ENCODE measurements at places on chromosomes 1 and 21.

GRCh38 chr1:206039046-206039973, 13.7 kb upstream of the RHEX start:
- no peak for DNase-seq

- no peak for DNase-seq
Measured at GRCh38 chr1:219580009-219580676, 32.8 kb downstream of the ZC3H11B start.

DNA sequence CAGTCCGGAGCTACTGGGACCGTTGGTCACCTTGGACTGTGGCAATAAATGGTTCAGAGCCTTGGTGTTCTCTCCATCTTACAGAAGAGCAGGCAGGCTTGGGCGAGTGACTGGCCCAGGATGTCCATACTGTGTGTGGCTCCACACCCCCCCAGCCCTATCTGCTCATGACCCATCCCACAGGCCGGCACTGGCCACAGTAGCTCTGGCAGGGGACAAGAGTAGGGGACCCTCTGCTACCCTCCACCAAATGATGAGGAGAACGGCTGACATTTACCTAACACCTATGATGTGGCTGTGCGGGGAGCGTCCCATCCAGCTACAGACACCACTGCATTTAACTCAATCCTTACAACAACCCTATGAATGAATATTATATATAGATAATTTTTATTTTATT, 13.3 kb downstream of the LDLRAD2 start:
- DNase-seq, result no peak

GRCh38 chr1:168054117-168054516, 82.6 kb downstream of the GPR161 start:
- DNase-seq, result no peak

DNA sequence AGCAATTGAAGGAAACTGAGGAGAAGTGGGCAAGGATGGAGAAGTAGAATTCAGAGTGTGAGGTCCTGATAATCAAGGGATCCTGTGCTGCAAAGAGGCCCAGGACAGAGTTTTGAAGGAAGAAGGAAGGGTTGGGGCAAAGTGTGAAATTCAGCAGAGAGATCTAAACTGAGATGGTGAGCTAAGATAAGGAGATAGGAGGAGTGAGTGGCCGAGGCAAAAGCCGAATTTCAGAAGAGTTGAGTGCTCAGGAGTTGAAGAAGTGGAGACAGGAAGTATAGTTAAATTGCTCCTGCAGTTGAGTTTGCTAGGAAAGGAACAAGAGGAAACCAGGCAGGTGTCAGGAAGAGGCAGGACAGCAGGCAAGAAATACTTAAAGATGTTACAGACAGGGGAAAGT, 16.4 kb upstream of the MAPKAPK2 start:
- DNase-seq, result no peak

GRCh38 chr1:51610637-51611036, 6.3 kb upstream of the OSBPL9 start:
- DNase-seq, result no peak

DNA sequence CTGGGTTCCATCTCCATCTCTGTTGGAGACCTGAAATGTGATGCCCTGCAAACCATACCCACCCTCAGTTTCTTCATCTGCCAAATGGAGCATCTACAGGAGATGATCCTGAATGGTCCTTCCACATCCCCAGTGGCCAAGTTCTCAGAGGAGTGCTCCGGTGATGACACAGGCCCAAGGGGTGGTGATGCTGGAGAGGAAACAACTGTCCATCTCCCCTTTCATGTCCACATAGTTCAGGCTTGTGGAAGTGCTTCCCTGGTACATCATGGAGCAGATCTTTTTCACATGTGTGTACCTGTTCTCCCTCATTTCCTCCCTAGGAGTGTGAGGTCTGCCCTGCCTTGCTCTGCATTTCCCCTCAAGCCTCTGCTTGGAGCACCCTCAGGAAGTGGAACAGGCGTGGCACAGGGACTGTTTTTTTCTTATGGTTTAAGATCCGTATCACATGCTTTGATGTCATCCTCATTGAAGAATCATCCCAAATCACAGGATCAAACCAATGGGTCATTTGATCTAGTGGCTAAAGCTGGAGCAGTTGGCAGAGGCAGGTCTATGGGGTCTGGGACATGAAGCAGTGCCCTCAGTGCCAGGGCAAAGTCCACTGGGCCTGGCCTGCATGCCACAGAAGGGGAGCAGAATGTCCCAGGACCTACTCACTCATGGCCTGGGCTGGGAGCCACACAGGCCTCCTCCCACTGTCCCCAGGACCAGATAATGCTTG, 8.2 kb upstream of the TRIM63 start:
- DNase-seq, result no peak

- no peak for DNase-seq
Measured at GRCh38 chr1:24425922-24426321, 10.3 kb downstream of the NIPAL3 start.

GRCh38 chr1:27966402-27967105, 6.8 kb downstream of the XKR8 start:
- DNase-seq, result no peak

DNA sequence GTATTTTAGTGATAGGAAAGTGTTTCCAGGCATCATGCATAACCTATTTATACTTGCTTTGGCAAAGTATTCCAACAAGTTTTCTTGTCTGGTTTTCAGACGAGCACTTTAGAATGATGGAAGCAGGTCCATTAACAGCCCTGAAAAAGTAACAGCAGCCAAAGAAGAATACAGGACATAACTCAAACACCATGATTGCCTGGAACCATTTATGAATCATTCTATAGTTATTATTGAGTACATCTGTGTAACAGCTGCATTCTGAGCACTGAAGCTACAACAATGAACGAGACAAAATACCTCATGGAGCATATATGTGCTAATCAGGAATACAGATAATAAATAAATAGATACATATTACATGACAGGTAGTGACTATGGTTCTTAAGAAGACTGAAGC, 12.6 kb downstream of the IL10RB start:
- no peak for DNase-seq

- DNase-seq, result peak; percentile 5
Measured at GRCh38 chr1:116737020-116737854, 17.0 kb upstream of the CD2 start.

DNA sequence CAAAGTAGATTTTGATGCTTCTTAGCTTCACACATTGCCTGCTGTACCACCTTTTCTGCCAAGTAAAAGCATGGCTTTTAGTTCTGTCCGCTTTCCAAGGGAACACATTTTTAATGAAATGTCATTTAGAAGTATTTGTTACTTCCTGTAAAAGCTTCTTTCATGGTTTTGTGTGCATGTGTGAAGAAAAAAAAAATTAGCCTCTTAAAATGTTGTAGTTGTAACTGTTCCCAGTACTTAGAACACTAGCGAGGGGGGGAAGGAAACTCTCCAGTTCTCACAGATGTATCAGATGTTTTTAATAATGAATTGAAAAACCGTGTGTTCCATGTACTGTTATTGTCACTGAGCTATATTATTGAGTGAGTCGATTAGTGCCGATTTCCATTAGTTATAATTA, 568.3 kb upstream of the ADGRL2 start:
- no peak for DNase-seq

GRCh38 chr1:8273036-8273435, 44.9 kb upstream of the SLC45A1 start:
- DNase-seq, result no peak

DNA sequence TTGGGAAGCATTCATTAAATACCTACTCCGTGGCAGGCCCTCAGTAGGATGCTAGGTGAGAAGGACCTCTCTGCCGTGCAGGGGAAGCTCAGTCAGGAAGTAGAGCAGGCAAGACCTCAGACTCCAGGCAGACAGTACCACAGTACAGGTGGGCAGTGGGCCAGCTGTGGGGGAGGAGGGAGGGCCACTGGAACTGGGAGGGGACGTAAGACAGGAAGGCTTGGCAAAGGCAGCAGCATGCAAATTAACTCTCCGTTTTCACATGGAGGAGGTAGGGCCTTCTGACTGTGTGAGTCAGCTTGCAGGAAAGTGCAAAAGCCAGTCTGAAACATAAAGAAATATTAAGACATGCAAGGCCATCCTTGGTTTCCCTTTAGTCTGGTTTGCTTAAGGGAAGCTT, 157.7 kb downstream of the TRIM33 start:
- no peak for DNase-seq

- DNase-seq, result no peak
Measured at GRCh38 chr1:171247501-171247900, 793 bp upstream of the FMO1 start.

DNA sequence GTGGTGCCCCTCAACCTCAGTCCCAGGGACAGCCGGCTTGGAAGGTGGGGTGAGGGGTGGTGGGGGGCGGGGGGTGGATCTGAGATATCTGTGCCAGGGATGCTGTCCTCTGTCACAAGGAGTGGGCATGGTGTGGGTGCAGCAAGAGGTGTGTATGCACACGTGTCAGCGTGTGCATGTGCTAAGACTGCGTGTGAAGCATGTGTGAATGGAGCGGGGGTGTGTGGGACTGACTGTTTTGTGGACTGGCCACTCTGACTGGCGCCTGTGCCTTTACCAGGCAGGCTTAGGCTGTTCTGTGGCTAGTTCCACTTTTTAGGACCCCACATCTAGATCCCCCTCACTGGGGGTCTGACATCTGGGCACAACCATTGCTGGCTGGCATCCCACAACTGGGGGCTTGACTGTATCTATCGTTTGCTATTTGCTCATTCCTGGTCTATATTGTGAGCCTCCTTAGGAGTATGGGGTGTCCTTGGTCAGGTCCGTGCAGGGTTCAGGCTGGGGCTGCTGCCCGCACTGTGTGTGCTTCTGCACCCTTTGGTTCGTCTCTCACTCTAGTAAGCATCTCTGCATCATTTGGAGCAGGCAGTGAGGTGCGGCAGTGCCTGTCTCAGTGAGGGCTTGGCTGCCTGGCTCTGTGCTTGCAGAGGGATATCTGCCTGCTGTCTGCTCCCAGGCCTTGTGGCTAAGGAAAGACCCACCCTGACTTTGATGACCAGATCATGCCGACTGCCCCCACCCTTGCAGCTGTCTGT, 1.9 kb downstream of the AMPD2 start:
- DNase-seq, result no peak

DNA sequence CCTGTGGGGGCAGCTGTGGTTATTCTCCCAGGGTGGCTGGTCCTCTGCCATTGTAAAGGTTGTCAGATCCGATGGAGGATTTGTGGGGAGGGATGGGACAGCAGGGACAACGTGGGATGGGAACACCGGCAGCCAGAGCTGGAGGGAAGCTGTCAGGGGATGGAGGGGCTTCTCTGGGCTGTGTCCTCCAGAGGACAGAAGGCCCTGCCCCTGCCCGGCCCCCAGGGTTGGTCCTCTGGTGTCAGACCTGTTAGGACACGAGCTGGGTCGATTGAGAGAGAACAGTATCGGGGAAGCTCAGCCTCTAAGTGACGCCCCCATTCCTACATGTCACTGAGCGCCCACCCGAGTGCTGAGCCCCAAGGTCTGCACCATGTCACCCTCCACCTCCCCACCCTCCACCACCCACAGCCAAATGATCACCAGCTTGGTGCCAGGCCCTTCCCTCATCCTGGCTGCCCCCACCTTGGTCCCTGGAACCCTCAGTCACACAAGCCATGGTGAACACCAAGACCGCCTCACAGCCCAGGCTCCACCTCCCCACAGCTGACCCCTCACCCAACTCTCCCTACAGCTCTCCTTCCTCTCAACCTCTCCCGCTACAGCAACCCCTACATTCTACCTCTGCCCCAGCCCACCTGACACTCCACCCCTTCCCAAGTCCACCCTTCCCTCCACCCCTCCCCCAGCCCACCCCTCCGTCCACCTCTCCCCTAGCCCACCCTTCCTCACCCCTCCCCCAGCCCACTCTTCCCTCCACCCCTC, 244.4 kb downstream of the MATN1 start:
- DNase-seq, result no peak

- no peak for DNase-seq
Measured at GRCh38 chr1:42740851-42741580, 980 bp upstream of the CLDN19 start.

- no peak for DNase-seq
Measured at GRCh38 chr1:57925226-57925625, 501.4 kb upstream of the DAB1 start.

- DNase-seq, result no peak
Measured at GRCh38 chr21:35046263-35046624, 2.9 kb downstream of the RUNX1 start.

DNA sequence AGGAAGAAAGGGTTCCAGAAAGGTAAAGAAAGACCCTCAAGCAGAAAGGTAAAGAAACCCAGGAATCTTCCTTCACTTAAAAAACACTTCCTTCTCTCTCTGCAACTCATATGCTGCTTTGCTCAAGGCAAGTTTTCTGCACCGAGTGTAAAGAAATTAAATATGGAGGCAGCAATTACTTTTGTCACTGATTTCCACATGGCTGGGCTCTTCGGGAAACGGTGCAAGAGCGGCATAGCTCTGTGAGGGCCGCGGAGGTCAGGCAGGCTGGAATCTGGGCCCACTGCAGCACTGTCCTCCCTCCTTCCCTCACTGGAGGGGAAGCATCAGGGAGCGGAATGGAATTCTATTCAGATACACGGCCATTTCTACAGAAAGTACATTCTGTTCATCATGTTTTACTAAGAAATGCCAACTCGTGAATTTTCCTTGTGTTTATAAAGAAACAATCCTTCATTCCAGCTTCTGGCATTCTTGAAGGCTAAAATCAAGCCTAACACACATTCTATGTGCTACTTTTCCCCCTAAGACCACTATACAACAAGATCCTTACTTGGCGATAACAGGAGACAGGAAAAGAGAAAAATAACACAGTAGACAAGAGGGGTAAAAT, 212.2 kb downstream of the SIPA1L2 start:
- no peak for DNase-seq

GRCh38 chr1:64539289-64539688, 69.4 kb downstream of the CACHD1 start:
- DNase-seq, result no peak

DNA sequence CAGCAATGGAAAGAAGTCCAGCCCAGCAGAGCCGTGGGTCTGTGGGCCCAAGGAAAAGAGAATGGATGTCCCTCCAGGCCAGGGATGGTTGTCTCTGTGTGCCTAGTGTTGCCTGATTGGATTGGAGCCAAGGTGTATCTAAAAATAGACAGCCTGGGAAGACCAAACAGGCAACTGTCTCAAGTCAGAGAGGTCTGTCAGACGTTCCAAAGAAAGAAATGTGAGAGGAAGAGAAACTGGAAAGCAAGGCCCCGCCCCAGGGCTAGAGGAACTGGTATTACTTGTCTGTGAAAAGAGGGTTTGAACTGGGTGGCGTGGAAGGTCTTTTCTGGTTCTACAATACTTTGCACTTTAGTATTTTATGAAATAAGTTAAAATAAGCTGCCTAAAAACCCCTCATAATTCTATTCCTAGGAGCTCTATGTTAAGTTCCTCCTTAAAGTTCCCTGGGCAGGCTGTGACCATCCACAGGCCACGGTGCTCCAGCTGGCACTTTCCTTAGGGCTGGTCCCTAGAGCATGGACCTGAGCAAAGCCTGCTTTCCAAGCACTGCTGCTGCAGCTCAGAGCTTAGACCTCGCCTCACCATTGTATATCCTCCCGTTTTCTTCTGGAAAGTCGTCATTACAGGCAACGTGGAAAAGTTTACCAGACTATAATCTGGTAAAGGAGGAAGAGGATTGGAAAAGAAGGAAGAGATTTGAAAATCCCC, 151.6 kb downstream of the DISC1 start:
- no peak for DNase-seq

DNA sequence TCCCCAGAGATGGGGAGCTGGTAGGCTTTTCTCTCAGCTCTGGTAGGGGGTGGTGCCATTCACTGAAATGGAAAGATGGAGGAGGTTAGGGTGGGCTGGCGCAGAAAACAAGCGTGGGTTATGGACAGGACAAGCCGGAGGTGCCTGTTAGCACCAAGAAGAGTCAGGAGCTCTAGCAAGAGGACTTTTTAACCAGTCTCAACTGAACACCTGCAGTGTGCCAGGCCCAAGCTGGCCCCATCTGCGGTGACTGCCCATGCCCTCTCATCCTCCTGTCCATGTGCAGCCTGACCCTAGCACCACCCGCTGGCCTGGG, 254.4 kb downstream of the RHOU start:
- no peak for DNase-seq

GRCh38 chr21:39851002-39851618, 16.1 kb upstream of the PCP4 start:
- no peak for DNase-seq

Data from NCI-H2081 treated with DMSO at 0.1 percent for 48 hours (cell line).